Aortic smooth muscle cell (primary cell): ENCODE measurements at places on chromosomes 11 and 22. TPM values are rescaled to one million over a fixed set of nuclear protein-coding genes. Genes with fewer than 3 reads are reported as not detected.

Gene GAB2
- total RNA-seq, result 13.3 and 15.7 TPM in 2 replicates

Gene GGT5
- total RNA-seq, result 9.7 and 17.3 TPM in 2 replicates

Gene PLET1
- total RNA-seq, result not detected in 2 replicates

Gene WNT7B
- total RNA-seq, result not detected in 2 replicates

Gene PKDREJ
- total RNA-seq, result under 0.01 and 0.06 TPM in 2 replicates

Gene MYOD1
- total RNA-seq, result not detected in 2 replicates

Gene LMO2
- total RNA-seq, result 92.6 and 152 TPM in 2 replicates

Gene MOV10L1
- 1.8 and 7.8 TPM in 2 replicates for total RNA-seq

Gene DDI1
- not detected in 2 replicates for total RNA-seq

Gene PNPLA5
- total RNA-seq, result not detected in 2 replicates

Gene OR52B6
- total RNA-seq, result not detected in 2 replicates

Gene FAM83F
- total RNA-seq, result not detected in 2 replicates

Gene MPPED1
- total RNA-seq, result not detected in 2 replicates

Gene CHADL
- total RNA-seq, result 0.66 and 0.81 TPM in 2 replicates

Gene KDM2A
- total RNA-seq, result 34.6 and 38.3 TPM in 2 replicates

Gene RIMBP3C
- total RNA-seq, result 0.19 and 0.53 TPM in 2 replicates

Gene DNAL4
- 14.9 and 15.4 TPM in 2 replicates for total RNA-seq

Gene MPEG1
- total RNA-seq, result under 0.01 TPM in 1 of 2 replicates, not detected in the other

Gene GRAMD1B
- total RNA-seq, result 5.0 and 7.9 TPM in 2 replicates

Gene SEPTIN3
- not detected in 2 replicates for total RNA-seq

Gene FOLR2
- not detected in 2 replicates for total RNA-seq

Gene YPEL1
- 1.3 and 1.4 TPM in 2 replicates for total RNA-seq

Gene FLRT1
- under 0.01 TPM in 1 of 2 replicates, not detected in the other for total RNA-seq

Gene KCNQ1
- not detected in 2 replicates for total RNA-seq

Gene PHLDB1
- total RNA-seq, result 112 and 117 TPM in 2 replicates

Gene OR10S1
- total RNA-seq, result not detected in 2 replicates
